PC-3 (cell line): ENCODE measurements at places on chromosomes 12 and 14. TPM values are rescaled to one million over a fixed set of nuclear protein-coding genes. Genes with fewer than 3 reads are reported as not detected.

BICDL1 gene
- 3.6 and 5.8 TPM in 2 replicates for total RNA-seq

FBXO34 gene
- total RNA-seq = 33.6 and 35.9 TPM in 2 replicates

CD163L1 gene
- 0.35 and 0.66 TPM in 2 replicates for total RNA-seq

CBLN3 gene
- 2.9 and 3.4 TPM in 2 replicates for total RNA-seq

FOXG1 gene
- total RNA-seq = not detected in 2 replicates

CLEC4C gene
- total RNA-seq = not detected in 2 replicates

GPRC5A gene
- 140 and 144 TPM in 2 replicates for total RNA-seq

BCL11B gene
- total RNA-seq = 0.73 and 1.7 TPM in 2 replicates

RAB3IP gene
- total RNA-seq = 22.2 and 28.6 TPM in 2 replicates

SAV1 gene
- 66.2 and 87.1 TPM in 2 replicates for total RNA-seq

TSHR gene
- not detected in 2 replicates for total RNA-seq
